Activated T-cell treated with anti-CD3 and anti-CD28 coated beads for 1 hour (primary cell): ENCODE measurements at places on chromosomes 1 and 21.

DNA sequence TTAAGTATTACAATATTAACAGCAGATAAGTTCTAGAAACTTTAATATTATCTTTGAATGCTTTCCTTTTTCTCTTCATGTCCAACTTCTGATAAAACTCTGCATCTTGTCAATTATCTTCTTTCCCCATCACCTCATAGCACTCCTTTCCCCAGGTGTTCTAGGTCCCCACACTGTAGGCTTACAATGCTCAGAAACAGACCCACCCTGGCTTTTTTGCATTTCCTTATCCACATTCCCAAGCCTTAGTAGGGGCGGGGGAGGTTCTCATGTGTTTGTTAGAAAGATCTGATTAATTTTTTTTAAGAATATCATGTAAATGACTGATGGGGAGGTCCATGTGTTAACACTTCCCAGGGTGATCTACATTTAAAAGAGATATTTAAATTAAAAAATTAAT, 63.9 kb downstream of the PLPPR4 start:
- no peak for DNase-seq

DNA sequence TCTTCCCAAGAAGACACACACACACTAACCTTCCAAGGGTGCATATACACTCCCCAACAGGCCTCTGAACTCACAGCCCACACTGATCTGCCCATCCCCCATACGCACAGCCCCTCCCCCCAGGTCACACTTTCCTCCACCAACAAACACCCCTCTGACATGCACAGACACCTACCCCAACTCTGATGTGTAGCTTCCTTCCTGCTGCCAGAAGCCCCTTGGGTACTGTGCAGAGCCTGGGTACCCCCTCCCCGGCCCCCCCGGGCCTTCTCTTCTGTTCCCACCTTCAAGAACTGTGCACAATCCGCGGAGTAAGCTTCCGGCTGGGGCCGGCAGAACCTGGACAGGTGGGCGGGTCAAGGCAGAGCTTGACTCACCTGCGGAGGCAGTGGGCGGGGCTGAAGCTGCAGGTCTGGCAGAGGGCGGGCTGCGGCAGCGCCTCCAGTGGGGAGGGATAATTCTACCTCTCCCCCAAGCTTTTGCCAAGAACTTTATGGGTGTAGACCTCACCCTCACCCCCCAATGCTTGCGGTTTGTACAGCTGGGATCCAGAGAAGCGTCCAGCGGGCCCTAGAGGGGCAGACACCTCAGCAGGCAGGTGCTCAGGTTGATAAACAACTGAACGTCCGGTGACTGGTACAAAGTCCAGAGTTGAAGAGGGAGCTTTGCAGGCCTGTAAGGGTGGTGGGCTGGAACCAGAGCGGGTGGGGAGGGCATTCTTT, at the start of gene C1orf210:
Gene C1orf210 (minus strand): TSS at position 313 of the 722 bp plus-strand sequence. CDS start 2,311 bp downstream, outside the sequence.
- no peak for DNase-seq

DNA sequence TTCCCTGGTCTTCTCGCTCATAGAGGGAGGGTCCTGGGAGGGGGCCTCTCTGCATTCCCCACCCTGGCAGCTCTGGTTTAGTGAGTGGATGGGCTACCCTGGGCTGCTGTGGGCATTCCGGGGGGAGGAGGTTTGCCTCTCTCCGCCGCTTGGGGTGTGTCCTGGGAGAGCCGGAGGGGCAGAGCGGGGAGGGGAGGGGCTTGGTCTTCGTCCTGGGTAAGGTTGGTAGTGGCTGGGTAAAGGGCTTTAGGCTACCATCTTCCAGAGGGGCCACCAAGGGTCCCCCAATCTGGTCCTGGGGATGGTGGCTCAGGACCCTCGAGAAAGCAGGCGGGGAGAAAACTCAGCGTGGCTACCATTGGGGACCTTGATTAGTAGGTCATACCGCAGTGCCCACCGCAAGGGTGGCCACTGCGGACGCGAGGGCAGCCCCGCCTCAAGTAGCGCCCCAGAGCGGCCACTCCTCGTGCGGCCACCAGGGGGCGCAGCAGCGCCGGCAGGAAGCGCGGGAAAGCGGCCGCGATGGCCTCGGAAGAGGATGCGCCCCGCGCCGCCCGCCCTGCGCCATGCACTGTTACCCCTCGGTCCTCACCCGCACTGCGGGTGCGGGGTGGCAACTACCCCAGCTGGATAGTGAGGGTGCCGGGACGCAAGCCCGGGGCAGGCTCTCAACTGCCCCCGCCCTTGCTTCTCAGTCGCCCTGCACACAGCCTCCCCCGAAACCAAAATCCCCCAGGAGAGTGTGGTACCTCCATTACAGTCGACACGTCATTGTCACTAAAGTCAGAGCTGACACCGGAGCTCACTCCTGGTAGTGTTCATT, 44.1 kb upstream of the SLC25A33 start:
- peak; percentile 54 for DNase-seq

GRCh38 chr1:192518700-192519099, 56.9 kb upstream of the RGS1 start:
- DNase-seq = no peak

DNA sequence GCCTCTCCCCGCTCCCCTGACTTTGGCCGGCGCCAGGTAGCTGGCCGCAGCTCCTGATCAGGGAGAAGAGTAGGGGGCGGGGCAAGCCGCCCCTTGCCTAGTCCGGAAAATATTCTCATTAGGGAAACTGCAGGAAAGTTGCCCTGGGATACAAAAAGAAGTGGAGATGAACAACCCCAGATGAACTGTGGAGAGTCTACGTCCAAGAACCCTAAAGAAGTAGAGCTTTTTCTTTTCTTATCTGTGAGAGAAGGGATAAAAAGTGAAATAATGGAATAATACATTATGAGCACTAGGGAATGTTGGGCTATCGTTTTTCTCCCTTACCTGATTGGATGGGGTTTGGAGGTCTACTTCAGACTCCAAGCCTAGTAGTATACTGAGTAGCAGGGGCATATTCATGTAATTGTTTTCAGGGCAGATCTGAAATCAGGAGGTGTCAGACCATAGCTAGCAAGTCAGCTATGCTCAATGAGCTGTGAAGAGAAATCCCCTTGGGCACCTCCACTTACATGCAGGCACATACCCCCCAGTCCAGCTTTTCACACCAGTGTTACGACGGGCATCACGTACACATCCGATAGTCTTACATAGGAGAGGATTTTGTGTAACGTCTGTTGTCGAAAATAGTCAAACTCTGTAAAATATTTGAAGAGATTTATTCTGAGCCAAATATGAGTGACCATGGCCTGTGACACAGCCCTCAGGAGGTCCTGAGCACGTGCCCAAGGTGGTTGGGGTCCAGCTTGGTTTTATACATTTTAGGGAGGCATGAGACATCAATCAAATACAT, 1.7 kb upstream of the DUSP10 start:
- DNase-seq = no peak

DNA sequence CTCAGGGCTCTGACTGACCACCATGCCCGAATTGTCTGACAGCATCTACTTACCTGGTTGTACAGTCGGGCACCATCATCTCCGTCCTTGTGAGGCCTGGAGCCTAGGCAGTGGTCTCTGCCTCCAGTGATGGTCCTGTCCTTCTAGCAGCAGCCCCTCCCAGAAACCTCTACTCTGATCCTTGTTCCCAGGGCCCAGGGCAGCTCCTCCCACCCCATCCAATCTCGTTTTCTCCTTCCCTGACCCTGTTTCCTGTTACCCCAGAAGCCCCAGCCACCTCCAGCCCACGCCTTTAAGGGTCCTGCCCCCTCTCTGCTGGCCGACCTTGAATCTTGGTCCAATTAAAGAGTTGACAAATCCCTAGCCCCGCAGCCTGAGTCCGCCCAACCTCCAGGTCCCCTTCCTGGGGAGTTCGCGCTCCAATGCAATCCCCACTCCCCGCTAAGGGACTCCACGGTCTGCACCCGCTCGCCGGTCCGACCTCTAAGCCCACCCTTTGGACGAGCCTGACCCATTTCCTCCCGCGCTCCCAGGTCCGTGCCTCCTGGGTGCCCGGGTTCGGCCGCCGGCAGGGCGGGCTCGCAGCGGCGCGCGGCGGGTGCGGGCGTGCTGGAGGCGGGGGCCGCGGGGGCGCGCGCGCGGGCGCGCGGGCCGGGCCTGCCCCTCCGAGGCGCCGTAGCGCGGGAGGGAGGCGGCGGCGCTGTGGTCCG, at the start of gene B4GALT2:
Gene B4GALT2 (plus strand): TSS at position 660 of the 710 bp plus-strand sequence. CDS start 1,951 bp downstream, outside the sequence.
- DNase-seq = no peak

GRCh38 chr1:154716614-154717527, 108.9 kb upstream of the ADAR start:
- no peak for DNase-seq

DNA sequence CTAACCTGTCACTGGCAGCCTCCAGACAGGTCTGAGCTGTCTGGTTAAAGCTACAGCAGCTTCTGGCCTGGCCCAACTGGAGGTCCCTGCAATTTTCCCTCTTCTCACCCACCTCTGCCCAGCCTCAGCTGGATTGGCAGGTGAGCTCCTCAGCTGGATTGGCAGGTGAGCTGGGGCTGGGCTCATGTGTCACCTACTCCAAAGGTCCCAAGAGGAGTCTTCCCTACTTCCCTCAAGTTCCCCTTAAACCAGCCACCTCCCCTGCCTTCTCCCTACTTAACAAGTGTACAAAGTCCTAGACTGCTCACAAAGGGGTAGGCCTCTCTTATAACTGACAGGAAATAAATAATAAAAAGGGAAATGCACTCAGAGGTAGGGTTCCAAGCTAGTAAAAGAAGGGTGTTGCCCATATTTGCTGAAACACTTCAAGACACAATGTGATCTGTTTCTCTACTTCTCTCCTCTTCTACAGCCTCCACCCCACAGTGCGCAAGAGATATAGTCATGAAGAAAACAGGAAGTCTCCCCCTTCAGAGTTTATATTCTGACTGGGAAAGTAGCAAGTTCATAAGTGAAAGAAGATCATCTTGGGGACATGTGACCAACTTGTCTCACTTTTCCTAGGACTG, at the start of gene GPA33:
Gene GPA33 (minus strand): TSS at position 64 of the 629 bp plus-strand sequence. CDS start 90 bp downstream, outside the sequence.
- no peak for DNase-seq

DNA sequence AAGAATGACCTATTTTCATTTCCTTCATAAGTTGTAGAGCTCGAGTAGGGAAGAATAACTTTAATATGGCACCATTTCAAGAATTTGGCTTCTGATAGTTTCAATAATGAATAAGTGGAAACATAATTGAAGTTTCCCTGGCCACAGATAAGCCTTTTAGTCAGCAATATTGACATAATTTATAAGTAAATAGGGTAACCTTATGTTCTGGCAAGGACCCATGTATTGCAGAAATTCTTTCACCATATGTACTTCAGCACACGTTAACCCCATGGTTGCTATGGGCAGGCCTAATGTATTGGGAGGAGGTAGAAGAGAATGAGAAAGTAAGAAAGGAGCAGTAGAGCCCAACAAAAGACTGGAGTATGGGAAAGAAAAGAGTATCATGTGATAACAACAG, 25.4 kb downstream of the MDM4 start:
- DNase-seq = no peak

- no peak for DNase-seq
These were observed 52.5 kb downstream of the POU2F1 start for GRCh38 chr1:167273027-167273800.

DNA sequence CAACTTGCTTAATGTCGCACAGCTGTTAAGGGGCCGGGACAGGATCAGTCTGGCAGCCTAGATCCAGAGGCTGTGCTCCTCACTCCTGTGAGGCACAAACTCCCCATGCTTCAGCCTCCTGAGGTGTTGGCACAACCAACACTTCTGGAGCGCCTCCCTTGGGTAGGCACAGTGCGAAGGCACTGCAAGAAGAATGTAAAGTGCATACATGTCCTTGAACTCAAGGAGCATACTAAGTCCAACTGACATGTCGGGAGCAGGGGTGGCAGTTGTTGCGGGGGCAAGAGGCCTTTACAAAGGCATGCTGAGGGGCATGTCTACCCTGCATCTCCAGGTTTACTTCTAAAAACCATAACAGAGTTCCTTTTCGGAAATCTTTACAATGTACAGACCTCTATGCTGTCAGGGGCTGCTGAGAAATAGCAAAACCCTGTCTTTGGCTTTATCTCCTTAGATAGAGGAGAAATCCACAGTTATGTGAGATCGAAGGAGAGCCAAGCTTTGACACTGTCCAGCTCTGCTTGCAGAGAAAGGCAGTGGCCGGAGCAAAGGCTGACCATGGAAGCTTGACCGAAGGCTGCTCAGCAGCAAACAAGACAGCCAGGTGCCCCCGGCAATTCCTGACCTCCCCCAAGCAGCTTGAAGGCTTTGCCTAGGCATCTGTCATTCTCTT, 93.9 kb downstream of the CDC7 start:
- no peak for DNase-seq

- no peak for DNase-seq
These were observed 56.2 kb upstream of the GNG12 start for GRCh38 chr1:67889466-67889865.

GRCh38 chr1:233367057-233367803, 39.7 kb downstream of the MAP3K21 start:
- DNase-seq = no peak

GRCh38 chr1:176691251-176692228, 228.6 kb downstream of the PAPPA2 start:
- DNase-seq = no peak

- DNase-seq = no peak
These were observed 1.1 kb downstream of the SERBP1 start for GRCh38 chr1:67429011-67429527.

DNA sequence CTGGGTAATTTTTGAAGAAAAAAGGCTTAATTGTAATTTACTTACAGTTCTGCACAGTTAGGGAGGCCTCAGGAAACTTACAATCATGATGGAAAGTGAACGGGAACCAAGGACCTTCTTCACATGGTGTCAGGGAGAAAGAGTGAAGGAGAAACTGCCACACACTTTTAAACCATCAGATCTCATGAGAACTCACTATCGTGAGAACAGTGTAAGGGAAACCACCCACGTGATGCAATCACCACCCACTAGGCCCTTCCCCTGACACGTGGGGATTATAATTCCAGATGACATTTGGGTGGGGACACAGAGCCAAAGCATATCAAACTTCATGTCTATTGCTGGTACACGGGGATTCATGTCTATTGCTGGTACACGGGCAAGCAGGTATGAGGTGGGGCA, 5.3 kb upstream of the SFT2D2 start:
- DNase-seq = no peak

- no peak for DNase-seq
These were observed 9.9 kb upstream of the PLEKHG5 start for GRCh38 chr1:6501279-6501813.

DNA sequence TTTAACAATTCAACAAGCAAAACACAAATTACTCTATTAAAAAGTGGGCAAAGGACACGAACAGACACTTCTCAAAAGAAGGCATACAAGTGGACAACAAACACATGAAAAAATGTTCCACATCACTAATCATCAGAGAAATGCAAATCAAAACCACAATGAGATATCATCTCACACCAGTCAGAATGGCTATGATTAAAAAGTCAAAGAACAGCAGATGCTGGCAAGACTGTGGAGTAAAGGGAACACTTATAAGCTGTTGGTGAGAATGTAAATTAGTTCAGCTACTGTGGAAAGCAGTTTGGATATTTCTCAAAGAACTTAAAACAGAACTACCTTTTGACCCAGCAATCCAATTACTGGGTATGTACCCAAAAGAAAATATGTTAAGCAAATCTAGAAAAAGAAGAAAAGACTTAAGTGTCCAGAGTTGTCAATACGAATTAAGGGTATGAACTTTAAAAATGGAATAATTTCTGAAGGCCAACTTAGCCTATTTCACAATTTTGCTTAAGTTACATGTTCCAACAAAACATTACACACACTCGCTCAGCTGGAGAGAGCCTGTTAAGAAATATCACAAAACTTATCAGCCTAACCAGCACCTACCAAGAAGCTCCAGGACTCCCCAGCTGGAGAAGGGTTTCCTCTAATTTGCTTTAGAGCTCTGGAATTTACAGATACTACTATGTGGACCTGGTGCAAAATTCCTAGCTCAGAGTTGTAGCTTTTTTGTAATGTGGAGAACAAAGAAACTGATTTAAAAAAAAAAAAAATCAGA, 232.1 kb downstream of the DUSP10 start:
- no peak for DNase-seq
